ENCODE measurements at places on chromosomes 11 and 22. TPM values are rescaled to one million over a fixed set of nuclear protein-coding genes. Genes with fewer than 3 reads are reported as not detected.

The TTC36 gene
- 1.1 TPM for polyA plus RNA-seq

The GSTP1 gene
- polyA plus RNA-seq = 854 TPM

The MS4A4A gene
- polyA plus RNA-seq = 6.6 TPM

The TRIM5 gene
- polyA plus RNA-seq = 44.0 TPM

DNA sequence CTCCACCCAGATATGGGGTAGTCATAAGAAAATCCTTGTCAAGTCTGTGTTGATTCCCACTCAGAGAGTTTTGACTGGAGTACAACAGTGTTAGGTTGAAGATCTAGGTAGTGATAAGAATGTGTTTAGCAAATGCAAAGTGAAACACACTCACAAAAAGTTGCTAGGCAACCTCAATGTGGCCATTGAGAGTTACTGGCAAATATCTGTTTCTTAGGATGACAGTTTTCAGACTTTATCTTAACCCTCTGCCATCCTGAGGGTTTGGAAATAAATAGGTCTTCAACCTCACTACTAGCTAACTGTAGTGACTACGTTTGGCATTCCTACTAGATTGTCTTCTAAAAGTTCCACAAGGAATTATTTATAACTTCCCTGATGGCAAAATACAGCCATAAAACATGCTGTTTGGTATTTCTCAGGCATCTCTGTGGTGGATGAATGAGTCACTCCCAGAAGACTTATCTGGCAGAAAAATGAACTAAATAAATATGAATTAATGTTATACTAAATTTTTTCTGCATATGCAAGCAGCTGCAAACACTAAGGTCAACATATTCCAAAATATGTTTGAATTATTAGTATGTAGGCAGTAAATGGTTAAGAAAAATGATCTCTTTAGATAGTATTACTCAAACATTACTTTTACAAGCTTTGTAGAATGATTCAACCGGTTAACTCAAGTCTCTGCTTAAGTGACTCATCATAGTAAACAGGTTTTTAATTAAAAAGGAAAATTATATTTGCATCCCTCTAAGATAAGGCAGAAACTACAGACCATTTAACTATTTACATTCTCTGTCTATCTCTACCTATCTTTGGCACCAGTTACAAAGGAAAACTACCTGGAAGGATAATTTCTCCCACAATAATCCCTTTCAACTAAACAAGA, 17.1 kb upstream of the SYTL2 start:
- DNase-seq = no peak

DNA sequence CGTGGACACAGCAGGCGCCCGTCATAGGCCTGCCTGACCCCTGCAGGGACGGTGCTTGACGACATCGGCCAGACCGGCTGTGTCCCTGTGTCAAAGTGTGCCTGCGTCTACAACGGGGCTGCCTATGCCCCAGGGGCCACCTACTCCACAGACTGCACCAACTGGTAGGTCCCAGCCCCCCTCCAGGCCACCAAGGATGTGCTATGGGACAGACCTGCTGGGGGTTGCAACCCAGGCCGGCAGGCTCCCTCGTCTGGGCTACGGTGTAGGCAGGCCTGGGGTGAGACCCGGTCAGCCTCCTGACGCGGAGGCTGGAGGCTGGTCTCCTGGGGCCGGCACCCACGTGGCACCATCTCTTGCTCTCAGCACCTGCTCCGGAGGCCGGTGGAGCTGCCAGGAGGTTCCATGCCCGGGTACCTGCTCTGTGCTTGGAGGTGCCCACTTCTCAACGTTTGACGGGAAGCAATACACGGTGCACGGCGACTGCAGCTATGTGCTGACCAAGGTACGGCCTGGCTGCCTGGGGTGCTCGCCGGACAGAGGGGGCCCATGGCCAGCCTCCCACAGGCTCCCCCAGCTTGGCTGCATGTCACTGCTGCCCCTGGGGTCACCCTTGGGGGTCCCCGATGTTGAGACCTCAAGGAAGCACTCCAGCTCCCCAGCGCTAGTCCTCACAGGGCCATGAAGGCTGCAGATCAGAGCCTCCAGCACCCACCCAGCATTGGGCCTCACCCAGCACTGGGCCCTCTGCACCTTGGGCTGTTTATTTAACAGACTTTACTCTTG, 7.7 kb downstream of the MUC5AC start:
- DNase-seq = no peak

DNA sequence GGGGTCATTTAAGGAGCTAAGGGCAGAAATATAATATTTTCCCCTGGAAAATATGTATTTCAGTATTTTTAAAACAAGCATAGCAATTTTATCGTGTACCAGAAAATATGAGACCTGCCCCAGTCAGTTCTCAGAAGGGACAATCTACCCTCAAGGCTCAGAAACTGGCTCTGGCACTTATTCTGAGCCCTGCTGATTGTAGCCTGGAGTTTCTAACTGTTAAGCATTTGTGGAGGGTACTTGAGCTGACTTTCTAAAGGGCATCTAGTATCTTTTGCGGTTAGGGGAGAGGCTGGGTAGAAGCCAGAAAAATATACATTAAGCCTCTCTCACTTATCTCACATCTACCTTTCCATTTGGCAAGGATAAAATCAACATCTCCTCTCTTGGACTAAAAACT, 71.3 kb upstream of the FSHB start:
- DNase-seq = no peak

DNA sequence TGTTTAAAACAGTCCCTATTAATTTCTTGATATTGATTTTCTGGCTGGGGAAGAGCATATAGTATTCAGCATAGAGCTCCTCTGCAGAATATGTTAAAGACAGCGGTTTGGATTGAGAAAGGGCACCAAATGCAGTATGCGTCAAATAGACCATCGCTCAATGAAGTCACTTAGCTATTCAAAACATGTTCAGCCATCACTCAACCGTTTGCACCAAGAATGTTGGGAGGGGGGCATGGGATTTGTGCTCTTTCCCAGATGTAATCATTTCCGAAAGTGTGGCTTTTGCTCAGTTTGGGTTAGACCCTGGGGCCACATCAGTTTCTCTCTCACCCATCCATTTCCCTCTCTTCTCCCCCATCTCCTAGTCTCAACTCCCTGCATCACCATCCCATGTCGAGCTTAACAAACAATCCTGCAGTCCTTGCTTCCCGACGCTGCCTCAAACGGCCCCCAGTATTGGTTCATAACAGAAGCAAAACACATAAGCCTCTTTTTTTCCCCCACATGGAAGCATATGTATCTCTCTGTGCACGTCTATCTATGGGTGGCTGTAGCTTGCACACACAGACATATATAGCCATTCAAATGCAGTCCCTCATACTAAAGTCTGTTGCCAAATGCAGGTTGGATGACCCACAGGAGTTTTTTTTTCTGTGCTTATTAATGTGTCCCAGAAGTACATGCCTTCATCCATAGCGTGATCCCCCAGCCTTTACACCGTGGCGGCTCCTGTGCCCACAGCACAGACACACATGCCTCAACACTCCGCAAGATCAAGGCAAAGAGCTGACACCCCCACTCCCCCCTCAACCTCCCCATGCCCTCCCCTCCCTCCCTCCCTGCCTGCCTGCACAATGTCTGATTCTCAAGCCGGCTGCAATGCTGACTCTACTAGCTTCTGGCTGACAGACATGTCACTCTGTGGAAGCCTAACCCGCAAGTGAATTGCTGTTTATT, 2.6 kb downstream of the CACNG2 start:
- DNase-seq = no peak

DNA sequence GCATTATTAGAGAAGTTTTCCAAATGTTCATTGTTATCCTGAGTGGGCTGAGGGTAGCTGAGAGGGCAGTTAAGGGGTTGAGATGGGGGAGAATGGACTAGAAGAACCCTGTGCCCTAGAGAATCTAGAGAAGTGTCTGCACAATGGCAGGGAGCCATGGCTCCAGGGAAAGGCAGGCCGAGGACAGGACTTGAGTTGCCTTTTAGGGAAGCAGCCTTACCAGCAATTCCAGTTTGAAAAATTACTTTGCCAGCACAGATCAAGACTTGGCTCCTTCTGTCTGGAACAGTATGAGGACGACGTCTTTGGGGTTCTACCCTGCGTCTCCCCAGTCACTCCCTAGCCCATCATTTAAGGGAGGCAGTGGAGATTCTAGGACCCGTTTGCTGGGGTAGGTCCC, 25.7 kb upstream of the MICAL3 start:
- no peak for DNase-seq

GRCh38 chr11:35242412-35243242, 103.7 kb downstream of the CD44 start:
- DNase-seq = no peak

- no peak for DNase-seq
These were observed 23.3 kb downstream of the DGCR6L start for GRCh38 chr22:20296598-20296997.

GRCh38 chr11:11948242-11948947, 60.0 kb downstream of the DKK3 start:
- no peak for DNase-seq

DNA sequence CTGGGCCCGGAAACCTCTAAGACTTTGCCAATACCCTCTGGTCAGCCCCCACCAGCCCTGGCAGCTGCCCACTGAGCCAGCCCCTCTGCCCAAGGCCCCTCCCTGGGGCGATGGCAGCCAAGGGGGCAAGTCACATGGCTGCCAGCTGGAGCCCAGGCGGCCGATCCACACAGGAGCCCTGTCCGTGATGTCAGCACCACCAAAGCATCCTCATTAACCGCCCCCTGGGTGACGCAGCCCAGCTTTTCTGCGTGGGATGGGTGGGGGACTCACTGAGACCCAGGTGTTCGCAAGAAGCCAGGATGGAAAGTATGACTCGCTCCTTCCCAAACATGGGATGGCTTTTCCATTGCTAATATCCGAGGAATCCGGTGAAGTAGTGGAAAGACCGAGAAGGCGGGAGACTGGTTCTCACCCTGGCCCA, 46.6 kb upstream of the WNT7B start:
- no peak for DNase-seq

DNA sequence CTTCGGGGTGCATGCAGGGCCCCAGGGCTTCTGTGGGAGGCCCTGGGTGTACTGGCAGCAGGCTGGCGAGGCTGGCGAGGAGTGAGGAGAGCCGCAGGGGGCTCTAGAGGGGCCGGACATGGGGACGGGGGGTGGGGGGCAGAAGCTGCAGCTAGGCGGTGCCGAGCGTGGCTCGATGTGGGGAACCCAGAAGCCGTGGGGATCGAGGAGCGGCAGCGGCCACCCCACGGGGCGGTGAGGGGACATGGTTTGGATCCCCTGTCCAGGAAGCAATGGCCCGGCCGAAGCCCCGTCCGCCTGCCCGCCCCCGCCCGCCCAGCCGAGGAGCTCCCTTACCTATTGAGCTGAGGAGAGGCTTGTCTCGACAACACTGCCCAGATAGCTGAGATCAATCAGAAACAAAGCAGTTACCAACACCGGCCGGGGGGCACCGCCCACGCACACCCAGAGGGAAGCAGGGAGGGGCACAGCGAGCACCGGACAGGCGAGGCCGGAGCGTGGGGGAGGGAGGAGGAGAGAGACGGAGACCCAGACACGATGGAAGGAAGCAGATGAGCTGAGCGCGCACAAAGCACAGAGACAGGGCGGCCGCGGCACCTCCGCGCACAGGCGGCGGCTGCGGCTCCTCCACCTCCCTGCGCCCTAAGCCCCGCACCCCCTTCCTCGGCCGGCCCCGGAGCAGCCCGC, 38.7 kb downstream of the IGSF9B start:
- DNase-seq = no peak

DNA sequence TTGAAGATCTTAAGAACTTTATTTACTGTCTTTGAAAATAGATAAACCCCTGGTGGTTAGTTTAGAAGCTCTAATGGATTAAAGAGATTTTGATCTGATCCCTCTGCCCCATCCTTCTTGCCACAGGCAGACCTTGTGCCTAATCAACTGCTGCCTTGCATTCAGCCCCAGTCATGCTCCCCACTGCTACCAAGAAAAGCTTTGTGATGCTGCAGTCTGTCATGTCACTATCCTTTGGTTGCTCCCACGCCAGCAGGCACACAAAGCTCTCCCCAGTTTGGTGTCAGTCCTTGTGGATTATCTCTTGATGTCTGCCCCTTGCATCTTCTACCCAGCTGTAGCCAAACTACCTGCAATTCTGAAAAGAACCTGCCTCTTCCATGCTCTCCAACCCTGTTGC, 112.2 kb downstream of the MTNR1B start:
- no peak for DNase-seq

DNA sequence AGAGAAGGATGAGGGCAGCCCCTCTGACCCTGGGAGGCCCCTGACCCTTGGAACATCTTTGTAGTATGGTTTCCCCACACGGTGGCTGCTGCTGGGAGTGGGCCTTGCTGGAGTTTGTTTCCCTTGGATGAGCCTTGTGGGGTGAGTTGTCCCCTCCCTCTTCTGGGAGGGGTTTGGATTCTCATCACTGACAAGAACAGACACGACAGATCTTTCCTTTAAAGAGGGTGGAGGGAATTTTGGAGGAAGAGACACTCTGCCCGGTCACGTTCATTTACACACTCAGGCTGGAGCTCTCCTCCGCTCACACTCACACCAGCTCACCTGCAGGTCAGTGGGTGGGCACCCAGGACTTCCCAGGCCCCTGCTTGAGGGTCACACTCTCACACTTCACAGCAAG, 31.7 kb downstream of the POU2F3 start:
- no peak for DNase-seq

- no peak for DNase-seq
These were observed 482.9 kb downstream of the OPCML start for GRCh38 chr11:133049244-133050019.

- DNase-seq = no peak
These were observed 112.1 kb downstream of the RPL27A start for GRCh38 chr11:8794677-8795103.

DNA sequence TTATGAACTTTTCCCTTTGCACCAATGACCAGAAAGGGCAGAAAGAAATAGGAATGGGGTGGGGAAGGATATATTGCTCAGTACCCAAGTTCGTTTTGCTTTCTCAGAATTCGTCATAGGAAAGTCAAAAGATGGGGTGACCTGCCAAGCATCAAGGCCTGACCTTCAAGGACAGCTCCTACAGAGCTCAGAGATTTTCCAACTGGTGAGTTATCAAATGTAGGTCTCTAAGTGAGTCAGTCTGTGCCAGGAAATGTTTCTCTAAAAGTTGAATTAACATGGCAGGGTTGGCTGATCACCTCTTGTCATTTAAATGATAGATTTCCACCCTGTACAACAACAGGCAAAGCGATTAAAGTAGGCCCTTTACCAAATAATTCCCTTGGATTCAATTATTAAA, 307.2 kb downstream of the CADM1 start:
- DNase-seq = no peak

DNA sequence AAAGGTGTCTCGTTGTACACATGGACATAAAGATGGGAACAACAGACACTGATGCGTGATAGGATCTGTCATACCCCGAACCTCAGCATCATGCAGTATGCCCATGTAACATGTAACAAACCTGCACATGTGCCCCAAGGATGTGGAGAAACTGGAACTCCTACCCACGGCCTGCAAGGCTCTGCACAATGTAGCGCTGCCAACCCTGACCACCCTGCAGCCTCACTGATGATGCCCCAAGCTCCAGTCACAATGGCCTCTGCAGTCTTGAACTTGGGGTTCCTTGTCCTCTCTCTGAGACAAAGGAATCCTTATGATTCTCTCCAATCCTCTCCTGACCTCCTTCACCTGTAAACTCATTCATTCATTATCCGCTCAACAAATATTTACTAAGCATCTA, 14.2 kb downstream of the LMO1 start:
- DNase-seq = no peak

GRCh38 chr11:64229090-64229743, 1.1 kb upstream of the DNAJC4 start:
- DNase-seq = no peak
